ENCODE measurements at places on chromosomes 4 and X.
A peak's percentile ranks its signal among the peaks of the same experiment; 100 is the strongest.

- no peak for DNase-seq
Observed at GRCh38 chrX:115902995-115903394, 267.5 kb upstream of the AGTR2 start.

GRCh38 chrX:25226151-25226550, 210.4 kb upstream of the ARX start:
- no peak for DNase-seq

DNA sequence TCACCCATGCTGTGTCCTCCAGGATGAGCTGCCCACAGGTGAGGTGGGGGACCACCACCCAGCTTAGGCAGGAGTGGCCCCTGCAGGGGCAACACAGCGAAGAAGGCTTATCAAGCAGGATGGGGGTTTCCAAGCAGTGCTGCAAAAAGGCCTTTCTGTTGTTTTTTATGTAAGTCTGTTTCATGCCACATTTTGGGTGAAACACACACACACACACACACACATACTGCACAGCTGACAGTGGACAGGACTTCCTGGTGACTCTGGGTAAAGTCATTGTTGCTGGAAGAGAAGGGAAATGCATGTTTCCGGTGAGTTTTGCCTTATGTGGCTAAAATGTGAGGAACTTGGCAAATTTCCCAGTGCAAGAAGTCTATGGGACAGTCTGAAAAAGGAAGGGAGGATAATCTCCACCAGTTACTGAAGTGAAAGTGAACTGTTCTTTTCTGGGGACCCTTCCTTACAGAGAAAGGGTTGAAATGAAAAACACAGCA, 119.2 kb downstream of the IRF2 start:
- DNase-seq = no peak

- DNase-seq = no peak
Observed at GRCh38 chrX:6131287-6131686, 97.4 kb downstream of the NLGN4X start.

DNA sequence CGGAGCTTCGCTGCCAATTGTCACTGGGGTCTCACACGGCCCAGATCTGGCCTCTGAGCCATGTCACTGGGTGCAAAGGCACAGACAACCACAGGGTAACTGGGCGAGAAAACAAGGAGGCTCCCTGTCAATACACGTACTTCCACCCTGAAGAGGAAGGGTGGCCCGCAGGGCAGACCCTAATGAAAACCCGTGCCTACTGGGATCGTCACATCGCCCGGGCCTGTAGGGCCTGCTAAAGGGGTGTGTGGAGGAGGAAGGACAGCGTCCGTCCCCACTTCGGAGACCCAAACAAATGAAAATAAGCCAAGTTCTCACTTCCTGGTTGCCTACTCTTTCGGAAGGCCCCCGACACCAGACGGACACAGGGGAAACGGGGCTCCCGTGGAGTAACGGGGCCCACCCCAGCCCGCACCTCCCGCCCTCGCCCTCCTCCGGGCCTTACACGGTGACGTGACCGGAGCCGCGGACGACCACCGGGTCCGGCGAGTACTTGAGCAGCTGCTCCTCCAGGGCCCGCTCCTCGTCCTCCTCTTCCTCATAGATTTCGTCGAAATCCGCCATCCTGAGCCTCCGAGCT, 578 bp downstream of the CHIC2 start:
- DNase-seq = peak; percentile 39

DNA sequence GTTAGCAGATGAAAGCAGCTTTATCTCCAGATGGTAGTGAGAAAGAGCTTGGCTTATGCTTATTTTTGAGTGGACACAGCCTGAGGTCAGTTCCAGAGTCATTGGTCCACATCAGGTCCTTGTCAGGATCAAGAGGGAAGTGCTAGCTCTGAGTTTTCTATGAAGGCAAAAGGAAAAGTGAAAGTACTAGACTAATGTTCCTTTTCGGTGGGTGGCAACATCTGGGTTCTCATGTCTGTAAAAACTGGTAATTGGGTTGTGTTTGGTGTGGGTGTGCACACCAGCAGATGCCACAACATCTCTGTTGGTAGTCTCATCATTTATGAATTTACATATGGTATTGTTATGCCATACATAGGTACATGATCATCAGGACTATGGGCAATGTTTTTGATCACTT, 210.5 kb downstream of the PWWP3B start:
- no peak for DNase-seq

DNA sequence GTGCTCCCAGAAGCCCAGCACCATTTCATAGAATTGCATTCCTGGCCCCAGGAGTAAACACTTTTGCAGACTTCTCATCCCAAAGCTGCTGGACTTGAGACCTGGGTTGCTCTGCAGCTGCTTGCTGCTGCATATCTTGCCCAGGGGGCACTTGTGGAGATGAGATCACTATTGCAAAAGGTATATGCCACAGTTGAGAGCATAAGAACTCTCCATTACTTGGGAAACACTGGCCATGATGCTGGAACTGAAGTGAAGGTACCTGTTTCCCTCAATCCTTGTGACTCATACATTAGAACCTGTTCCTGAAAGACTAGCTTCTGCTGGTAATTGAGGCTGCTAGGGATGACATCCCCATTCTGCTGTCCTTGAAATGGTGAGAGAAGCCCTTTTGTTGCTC, 43.1 kb upstream of the WDR1 start:
- no peak for DNase-seq

DNA sequence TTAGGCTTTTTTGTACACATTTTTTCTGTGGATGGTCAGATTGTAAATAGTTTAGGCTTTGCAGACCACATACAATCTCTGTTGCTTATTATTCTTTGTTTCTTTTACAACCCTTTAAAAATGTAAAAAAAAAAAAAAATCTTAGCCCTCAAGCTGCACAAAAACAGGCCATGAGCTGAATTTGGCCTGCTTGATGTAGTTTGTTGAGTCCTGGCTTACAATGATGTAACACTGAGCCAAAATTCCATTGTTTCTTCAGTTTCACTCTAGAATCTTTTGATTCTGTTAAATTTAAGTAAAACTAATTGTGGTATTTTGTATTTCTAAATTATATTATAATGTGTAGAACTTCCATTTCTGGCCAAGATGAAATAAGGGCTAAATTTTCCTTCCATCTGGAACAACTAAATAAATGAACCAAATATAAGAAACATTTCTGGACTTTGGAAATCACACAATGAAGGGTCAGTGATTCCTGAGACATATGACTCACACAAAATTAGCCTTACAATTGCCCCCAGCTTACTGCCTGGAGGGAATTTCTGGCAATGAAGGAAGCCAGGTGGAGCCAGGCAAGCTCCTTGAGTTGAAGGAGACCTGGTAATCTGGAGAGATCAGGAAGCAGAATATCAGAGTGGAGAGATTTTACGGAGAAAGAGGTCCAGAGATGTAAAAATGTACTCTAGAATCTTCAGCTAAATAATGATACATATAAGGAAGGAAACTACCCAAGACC, 29.8 kb downstream of the IQCM start:
- peak; percentile 29 for DNase-seq

GRCh38 chr4:101418055-101418454, 70.7 kb upstream of the PPP3CA start:
- DNase-seq = no peak
